ENCODE measurements at places on chromosomes 11 and 22. TPM values are rescaled to one million over a fixed set of nuclear protein-coding genes. Genes with fewer than 3 reads are reported as not detected.

CHST1 gene
- 10.5 TPM for total RNA-seq

NCF4 gene
- total RNA-seq, result 7.1 TPM

CCDC86 gene
- total RNA-seq, result 8.9 TPM

- H3K27me3 ChIP-seq, result no peaks in the 10 kb centered on the region
- peaks cover 9% of the 10 kb centered on the region for H3K4me1 ChIP-seq
- DNase-seq, result peak; percentile 86
- no peaks in the 10 kb centered on the region for H3K36me3 ChIP-seq
Observed at GRCh38 chr11:36010010-36010740, 66.3 kb downstream of the LDLRAD3 start.

DNA sequence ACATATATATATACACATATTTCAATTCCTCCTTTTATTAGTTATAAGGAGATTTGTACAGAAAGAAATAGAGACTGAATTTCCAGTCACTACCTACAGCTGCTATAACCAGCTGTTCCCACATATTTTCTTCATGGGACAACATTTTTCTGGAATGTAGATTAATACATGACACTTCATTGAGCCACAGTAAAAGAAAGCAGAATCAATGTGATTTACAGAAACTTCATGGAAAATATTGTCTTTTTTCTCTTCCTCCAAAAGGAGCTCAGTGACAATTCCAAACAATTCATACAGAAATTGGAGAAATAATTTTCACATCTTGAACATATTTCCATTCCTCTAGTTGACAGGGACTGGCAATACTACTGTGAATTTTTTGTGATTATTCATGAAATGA lies 249.2 kb downstream of the DLG2 start:
- H3K27ac ChIP-seq, result no peak overlapping the region
- no peak overlapping the region for H3K4me3 ChIP-seq
- no peaks in the 10 kb centered on the region for H3K4me1 ChIP-seq
- H3K36me3 ChIP-seq, result no peaks in the 10 kb centered on the region
- H3K27me3 ChIP-seq, result no peaks in the 10 kb centered on the region

GRCh38 chr11:71214553-71215424 lies 37.6 kb downstream of the SHANK2 start:
- no peak for DNase-seq
- H3K27me3 ChIP-seq, result no peaks in the 10 kb centered on the region
- H3K36me3 ChIP-seq, result no peaks in the 10 kb centered on the region
- no peak overlapping the region for H3K4me3 ChIP-seq

- DNase-seq, result peak; percentile 24
- H3K27ac ChIP-seq, result no peak overlapping the region
Observed at GRCh38 chr22:32880893-32881596, 79.5 kb downstream of the TIMP3 start.

GRCh38 chr11:45726493-45727054 lies 61.2 kb upstream of the CHST1 start:
- no peak overlapping the region for H3K27ac ChIP-seq
- H3K4me3 ChIP-seq, result no peak overlapping the region
- no peaks in the 10 kb centered on the region for H3K27me3 ChIP-seq
- no peaks in the 10 kb centered on the region for H3K36me3 ChIP-seq
- H3K4me1 ChIP-seq, result peaks cover 4% of the 10 kb centered on the region
- DNase-seq, result no peak

All from spinal cord (tissue), 10 donors.